ENCODE measurements at places on chromosomes 3 and 15. TPM values are rescaled to one million over a fixed set of nuclear protein-coding genes. Genes with fewer than 3 reads are reported as not detected.

ADAMTSL3 gene
- not detected for total RNA-seq

DNA sequence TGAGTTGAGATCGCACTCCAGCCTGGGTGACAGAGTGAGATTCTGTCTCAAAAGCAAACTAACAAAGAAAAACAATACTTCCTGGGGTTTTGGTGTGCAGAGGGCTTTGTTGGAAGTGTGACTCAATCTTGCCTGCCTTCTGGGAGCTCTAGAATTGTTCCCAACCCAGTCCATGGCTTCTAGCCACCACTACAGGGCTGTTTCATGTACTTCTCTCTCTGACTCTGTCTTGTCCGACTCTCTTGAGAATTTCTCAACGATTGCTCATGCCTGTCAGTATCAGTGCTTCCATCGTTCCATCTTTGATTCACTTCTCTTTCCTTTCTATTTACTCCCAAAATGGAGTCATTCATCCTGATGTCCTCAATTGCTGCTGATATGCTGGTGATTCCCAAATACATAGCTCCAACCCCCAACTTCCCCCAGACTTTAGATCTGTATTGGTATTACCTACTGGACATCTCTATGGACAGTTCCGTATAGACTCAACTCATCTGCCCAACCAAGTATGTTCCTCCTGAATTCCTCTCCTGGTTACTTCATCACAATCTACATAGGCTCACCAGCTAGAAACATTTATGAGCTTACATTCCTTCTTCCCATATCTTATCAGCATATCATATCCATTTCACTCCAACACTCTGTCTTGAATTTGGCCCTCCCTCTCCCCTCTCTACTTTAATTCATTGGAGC is 1.8 kb upstream of the AP2M1 start:
- DNase-seq = no peak

DNA sequence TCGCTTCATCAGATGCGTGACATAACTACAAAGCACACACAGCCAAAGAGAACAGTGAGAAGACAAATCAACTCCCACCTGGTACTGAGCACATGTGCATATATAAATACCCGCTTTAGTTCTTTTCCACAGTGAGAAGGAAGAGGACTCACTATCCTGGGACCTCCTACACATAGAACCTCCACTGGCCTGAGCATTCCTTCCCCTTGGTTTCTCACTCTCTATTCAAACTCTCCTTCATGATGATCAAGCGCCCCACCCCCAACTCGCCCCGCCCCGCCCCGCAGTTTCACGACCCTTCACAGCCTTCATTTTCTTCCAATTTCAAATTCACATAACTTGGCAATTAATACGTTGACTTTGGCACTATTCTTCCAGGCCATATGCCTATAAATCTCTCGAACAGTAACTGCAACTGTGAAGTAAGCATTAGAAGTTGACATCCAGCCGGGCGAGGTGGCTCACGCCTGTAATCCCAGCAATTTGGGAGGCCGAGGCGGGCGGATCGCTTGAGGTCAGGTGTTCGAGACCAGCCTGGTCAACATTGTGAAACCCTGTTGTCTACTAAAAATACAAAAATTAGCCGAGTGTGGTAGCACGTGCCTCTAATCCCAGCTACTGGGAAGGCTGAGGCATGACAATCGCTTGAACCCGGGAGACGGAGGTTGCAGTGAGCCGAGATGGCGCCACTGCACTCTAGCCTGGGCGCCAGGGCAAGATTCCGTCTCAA is 1.1 kb downstream of the RPS17 start:
- no peak for DNase-seq

GRCh38 chr15:98547741-98548138 is 100.6 kb upstream of the IGF1R start:
- DNase-seq = no peak

- no peak for DNase-seq
Observed at GRCh38 chr15:96992817-96993216, 662.3 kb downstream of the NR2F2 start.

DNA sequence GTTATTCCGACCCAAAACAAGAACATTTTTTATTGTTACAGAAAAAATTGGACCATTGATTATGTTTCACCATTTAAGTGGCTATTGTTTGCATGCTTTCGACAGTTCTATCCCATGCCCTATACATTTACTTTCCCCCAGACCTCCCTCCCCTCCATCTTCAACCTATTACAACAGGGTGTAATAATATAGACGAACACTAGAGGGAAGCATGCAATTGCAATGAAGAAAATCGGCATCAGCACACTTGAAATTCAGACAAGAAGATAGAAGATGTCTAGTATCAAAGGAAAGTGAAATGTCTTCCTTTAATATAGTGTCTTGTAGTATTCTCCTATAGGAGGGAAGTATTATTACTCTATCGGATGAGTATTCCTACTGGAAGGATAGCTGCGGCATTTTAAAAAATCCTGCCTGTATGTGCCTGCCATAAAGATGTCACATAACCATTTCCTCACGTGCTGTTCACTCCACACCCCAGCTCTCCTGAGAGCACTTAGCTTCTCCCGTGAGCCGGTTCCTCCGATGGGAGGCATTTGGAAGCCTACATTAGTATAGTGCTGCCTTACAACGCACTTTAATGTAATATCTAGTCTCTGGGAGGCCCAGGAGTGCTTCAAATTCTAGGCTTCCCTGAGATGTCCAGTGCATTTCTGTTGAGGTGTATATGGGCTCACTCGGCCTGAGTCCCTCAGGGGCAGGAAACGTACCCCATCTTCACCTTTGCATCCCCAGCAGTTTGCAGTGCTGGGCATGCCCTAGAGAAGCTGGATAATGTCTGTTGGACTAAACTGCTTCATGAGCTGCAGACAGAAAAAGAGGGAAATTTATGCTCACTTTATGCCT is 17.8 kb upstream of the ERICH6 start:
- DNase-seq = peak; percentile 42
